ENCODE measurements at places on chromosomes 1 and 21.

- no peak for DNase-seq
These were observed 651.9 kb downstream of the MRPL39 start for GRCh38 chr21:24955275-24955961.

GRCh38 chr1:169563650-169564049, 22.6 kb downstream of the F5 start:
- no peak for DNase-seq

DNA sequence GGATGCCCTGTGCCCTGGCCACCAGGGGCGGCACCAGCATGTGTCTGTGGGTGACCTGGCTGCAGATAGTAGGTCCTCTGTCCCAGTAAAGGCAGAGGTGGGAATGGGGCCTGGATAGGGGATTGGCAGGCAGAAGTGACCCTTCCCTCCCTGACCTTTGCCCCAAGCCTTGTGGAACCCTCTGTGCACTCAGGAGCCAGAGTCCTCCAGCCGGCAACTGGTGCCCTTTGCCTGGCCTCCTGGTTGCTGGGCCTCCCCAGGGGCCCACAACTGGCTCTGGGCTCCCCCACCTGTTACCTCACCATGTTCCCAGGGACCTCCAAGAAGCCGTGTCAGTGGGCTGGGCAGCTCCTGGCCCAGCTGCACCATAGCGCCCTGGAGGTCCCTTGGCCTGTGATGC, 10.0 kb downstream of the PLCH2 start:
- DNase-seq = no peak

DNA sequence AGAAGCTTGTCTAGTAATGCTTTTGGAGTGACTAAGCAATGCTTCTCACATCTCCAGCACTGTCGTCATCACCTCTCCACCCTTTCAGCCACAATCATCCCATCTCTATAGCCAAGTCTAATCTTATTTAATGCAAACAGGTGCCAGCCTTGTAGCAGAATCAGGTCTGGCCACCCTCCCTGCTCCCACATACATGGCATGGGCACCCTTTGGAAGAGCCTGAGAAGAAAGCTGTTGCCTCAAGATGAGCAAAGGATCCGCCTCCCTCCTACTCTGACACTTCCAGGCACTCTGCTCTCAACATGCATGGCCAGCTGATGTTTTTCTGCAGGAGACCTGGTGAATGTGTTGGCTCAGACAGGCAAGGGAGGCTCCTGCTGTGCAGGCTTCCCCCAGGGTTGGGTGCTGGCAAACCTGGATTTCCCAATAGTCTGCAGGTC, 113.1 kb upstream of the GRIK3 start:
- DNase-seq = no peak

DNA sequence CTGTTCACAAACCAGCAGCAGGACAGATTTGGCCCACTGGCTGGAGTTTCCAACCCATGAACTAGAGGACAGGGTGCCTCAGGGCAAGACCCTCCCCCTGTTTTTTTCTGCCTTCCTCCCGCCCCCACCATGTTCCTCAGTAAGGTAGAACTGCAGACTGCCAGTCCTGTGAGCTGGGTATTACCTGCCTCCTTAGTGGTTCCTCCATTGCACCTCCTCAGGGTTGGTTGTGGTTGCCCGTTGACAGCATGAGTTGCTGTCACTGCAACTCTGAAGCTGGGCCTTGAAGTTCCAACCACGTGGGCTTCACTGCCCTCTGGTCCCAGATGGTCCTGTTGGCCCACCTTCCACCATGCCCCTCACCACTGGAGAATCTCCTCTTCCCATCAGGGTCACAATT, 28.8 kb downstream of the TENT5C start:
- DNase-seq = no peak

DNA sequence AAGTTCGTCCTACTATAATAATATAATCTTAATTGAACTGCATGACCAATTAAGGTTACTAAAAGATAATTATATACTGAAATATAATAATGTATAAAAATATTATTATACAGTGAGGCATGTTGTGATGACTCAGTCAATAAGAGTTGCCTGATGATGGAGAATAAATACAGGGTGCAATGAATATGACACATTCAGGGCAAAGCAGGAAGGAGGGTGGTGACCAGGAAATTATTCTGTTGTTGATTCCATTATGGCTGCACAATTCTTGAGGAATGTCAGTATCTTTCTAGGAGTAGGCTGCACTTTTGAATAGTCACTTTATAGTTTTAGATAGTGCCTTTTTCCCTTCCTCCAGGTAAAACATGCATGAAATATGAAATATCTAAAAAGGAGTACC, 46.4 kb upstream of the RGS21 start:
- no peak for DNase-seq

DNA sequence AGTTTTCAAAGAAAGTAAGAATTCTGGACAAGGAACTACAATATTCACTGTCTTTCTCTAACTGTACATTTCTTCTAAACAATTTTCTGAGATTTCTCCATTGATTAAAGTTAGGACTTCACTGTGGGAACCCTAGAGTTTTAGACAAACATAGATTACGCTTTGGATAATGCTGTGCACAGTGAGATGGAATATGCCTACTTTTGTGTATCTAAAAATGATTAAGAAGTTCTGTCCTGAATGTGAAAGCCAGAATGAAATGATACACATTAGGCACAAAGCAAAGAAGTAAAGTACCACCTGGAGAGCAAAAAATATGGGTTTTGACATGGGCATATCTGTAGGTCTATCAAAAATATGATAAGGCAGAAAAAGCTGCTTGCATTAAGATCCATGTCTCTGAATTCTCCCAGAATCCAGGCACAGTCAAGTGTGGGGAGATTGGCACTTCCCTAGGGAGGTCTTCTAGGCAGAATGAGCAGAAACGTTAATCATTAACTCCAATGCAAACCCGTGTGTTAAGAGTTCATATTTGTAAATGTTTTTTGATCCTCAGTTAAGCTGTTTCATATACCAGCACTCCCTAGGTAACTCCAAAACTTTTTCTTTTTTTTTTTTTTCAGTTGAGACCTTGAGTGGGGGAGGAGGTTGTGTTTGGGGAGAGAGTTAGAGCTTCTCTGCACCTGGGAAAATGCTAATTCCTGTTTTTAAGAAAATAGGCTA, 467.1 kb downstream of the LMO4 start:
- DNase-seq = no peak

DNA sequence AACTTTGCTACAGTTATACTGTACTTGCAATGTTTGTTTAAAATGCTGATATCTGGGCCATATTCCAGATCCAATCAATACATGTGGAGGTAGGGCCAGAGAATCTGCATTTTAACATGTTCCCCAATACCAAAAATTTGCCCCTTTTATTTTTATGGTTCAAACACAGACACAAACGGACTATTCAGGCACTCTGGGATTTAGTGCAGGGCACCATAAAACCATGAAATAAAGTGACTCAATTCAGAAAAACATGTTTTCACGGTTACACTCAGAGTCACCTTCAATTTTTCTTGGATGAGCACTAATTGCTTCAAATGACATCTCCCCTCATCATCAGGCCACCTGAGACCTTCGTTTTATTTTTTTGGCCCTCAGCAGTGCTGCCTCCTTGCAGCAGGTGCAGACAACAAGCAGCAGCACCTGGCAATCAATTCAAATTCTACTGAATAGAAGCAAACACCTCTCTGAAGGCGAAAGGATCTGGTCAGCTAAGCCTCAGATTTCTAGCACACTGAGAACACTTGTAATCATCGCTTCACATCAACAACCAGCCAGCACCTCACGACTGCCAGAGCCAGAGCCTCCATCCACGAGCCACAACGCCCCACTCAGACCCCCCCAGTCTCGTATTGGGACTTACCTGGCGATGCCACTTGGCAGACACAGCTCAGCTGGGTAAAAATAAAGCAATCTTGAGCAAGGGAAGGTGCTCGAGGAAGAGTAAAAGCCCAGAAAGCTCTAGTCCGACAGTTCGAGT, 1.1 kb downstream of the ERO1B start:
- no peak for DNase-seq

DNA sequence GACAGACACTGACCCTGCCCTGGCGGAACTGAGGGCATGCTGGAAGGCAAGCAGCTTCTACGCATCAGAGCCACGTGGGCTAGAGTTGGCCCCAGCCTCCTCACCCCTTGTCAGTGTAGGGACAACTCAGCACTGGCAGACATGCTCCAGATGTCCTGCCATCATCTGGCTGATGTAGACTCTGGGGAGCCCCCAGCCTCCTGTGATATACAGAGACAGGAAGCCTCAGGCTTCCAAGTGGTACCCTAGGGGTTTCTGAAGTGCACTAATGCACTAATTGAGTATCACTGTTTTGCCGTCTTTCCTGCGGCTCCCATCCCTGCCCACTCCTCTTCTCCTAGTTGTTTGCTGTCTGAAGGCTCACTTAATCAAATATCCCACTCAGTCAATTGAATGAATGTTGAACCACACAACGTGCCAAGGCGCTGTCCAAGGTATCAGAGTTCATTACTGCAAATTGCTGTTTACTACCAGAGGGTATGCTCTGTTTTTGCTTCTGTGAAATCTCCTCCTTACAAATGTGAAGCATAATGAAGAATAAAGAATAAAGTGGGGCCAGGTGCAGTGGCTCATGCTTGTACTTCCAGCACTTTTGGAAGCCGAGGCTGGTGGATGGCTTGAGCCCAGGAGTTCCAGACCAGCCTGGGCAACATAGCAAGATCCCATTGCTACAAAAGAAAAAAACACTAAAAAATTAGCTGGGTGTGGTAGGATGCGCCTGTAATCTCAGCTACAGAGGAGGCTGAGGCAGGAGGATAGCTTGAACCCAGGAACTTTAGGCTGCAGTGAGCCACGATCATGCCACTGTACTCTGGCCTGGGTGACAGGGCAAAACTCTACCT, 76.4 kb upstream of the ZBTB18 start:
- DNase-seq = no peak

DNA sequence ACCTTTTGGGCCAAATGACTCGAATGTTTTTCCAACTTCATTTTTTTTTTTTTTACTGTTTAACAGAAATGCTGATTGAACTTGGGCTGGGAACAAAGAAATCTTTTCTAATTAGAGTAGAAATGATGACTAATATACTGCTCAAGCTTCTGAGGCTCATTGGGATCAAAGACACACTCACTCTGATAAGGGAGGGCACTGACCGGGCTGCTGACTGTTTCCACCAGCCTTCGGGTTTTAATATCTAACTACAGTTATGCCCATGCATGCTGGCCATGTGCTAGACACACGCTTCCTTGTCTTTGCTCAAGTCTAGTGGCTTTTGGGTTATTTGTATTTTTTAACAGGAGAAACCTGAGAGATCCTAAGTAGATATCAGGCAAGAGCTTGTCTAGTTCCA, 16.8 kb downstream of the ZBTB18 start:
- no peak for DNase-seq

GRCh38 chr1:154218545-154218944, 2.2 kb upstream of the UBAP2L start:
- DNase-seq = no peak

- DNase-seq = peak; percentile 19
These were observed 66.4 kb upstream of the BTG3 start for GRCh38 chr21:17679002-17679600.

DNA sequence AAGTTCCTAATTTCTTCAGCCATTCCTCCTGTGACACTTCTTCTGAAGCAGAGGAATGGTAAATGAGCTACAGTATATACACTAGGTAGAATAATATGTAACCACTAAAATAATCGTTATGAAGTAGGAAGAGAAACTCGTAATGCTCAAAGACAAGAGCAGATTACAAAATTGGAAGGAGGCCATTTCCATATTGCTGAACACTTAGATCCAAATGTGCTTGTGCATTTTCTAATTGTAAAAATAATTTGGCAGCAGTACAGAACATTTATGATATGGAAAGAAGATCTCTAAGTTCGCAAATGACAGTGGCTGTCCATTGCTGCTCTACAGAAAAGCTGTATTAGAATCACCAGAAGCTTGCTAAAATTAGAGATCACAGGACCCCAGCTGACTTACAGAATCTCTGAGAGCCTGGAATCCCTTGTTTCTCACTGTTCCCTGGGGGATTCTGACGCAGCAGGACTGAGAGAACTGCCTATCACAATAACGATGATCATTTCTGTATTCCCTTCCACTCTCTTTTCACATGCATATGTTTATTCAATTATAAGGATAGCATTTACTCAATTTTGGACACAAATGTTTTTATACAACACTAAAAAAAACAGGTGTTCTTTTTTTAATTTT, 242.1 kb downstream of the OMA1 start:
- no peak for DNase-seq

GRCh38 chr1:28162151-28162550, 14.3 kb downstream of the PTAFR start:
- DNase-seq = no peak

- no peak for DNase-seq
These were observed 3.8 kb downstream of the ETV3 start for GRCh38 chr1:157134442-157134841.

DNA sequence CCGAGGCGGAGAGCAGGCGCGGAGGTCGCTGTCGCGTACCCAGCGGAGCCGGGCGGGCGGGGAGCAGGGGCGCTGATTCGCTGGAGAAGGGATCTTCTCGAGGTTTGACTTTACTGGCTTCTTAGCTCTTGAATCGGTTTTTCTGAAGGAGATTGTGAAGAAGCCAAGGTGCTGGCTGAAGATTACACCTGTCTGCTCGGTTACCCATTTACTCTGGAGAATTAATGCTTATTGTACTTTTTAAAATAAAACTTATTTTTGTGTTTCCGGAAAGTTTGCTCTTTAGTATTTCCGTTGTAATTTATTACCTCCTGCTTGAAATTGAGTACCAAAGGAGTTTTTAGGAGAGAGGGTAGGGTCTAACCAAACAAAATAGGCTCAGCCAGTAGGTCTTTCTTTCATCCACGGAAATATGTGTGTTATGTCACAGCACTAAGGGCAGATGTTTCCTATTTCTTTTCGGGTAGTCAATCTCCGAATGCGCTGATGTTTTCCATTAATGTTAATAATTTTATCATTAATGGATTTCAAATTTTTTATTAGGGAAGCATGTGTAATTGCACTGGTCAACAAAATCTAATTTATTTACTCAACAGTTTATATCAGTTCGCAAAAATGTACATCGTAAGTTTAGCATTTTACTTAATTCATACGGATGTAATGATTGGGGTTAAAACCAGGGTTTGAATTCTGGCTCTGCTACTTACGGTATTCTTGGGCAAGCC, 510 bp upstream of the GNG5 start:
- no peak for DNase-seq

DNA sequence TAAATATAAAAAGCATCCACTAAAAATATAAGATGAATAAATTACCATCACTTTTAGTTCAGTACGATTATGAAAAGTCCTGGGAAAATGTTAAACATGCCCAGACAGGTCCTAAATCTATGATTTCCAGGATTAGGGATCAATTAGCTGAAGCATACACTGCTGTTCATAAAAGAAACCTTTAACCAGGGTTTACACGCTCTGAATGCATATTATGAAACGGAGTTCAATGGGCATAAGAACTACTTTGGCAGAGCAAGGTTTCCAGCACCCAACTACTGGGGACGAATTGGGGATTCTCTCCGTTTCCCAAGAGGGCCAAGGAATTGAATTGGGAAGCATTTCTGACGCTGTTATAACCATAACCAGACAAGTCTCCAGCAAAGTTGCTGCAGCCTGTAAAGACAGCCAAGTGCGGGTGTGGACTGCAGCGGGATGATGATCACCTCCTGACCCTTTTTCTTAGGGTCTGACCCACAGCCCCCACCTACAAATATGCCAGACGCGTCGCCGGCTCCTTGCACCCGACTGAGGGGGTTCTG, 1.6 kb downstream of the SLC30A1 start:
- DNase-seq = no peak
